ENCODE measurements at places on chromosomes 11 and 22.

GRCh38 chr22:36411589-36412258 is 24.0 kb upstream of the MYH9 start:
- DNase-seq, result peak; percentile 63

GRCh38 chr11:35343033-35343598 is 76.2 kb downstream of the SLC1A2 start:
- DNase-seq, result peak; percentile 6

GRCh38 chr11:117931971-117932370 is 2.8 kb upstream of the TMPRSS13 start:
- peak; percentile 77 for DNase-seq

GRCh38 chr11:6654281-6655019 is 1.2 kb downstream of the DCHS1 start:
- DNase-seq, result no peak

- DNase-seq, result no peak
Measured at GRCh38 chr22:27080863-27081262, 423.5 kb downstream of the MIAT start.

GRCh38 chr11:103532133-103532788 is 423.0 kb downstream of the DYNC2H1 start:
- DNase-seq, result no peak
